ENCODE measurements at places on chromosomes 6 and 20.

DNA sequence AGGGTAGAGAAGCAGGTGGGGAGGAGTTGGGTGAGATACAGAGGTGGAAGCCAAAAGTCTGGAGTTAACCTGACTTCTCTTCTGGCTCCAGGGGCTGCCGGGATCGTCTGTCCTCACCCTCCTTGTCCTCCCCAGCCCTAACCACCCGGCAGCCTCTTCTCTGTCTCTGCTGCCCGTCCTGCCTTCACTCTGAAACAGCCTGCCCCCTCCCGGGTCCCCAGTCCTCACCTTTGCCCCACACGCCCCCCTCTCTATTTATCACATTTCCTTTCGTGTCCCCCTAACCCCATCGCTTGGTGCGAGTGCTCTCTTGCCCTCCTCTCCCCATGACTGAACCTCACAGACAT, 5.7 kb downstream of the RING1 start:
- no peak for DNase-seq

GRCh38 chr6:11473008-11473740, 64.4 kb upstream of the TMEM170B start:
- DNase-seq, result peak; percentile 51

DNA sequence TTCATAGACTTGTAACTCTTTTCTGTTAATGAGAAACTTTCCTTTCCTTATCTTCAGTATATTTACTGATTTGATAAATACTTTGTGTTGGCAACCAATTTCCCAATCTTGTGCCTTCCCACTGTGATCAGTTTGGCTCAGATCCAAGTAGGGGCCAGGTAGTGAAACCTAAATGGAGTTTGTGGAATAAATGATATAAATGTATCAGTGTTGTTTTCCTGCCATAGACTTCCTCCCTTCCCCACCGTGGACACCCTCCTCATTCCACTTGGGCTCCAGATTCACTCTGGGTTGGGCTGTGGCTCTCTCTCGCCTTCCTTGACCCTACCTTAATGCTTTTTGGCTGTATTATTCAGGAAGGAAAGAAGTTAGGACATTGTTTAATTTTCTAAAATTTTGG, 1.3 kb downstream of the ZKSCAN3 start:
- DNase-seq, result no peak

DNA sequence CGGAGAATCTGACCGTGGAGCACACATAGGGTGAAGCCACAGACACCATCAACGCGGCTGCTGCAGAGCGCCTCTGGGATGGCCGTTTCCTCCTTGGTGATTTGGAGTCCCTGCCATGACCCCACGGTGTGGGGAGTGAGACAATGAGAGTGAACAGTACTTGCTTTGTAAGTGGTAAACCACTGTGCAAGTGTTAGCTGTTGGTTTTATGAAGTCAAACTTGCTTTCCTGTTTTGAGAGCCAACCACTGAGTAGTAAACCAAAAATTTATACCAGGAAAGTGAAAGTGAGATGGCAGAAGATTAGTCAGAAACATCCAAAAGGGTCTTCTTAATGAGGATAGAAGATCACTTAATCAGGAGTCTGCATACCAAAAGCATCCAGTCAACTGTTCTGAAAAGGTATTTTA, 160.7 kb downstream of the FOXC1 start:
- peak; percentile 59 for DNase-seq

GRCh38 chr20:32429343-32429742, 71.2 kb downstream of the ASXL1 start:
- DNase-seq, result no peak

GRCh38 chr6:12750416-12750815, 33.8 kb downstream of the PHACTR1 start:
- DNase-seq, result no peak

DNA sequence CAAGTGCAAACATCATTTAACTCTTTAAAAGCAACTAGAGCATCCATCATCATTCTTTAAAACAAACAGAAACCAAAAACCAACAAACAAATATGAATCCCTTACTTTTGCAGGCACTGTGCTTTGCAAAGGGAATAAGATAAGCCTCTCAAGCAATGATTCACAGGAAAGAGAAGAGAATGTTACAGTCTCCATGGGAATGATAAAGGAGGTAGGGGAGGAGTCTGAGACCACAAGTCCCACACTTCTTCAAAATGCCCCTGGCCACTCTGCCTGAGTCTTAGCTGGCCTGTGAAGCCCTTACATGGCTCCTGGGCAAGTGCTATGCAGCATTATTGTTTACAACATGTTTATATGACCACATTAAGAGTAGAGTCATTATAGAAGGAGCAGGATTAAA, 257.7 kb upstream of the MARCKS start:
- DNase-seq, result peak; percentile 59

- peak; percentile 68 for DNase-seq
Observed at GRCh38 chr6:148203970-148204369, 138.7 kb upstream of the SASH1 start.

GRCh38 chr20:57223648-57224489, 42.6 kb downstream of the BMP7 start:
- DNase-seq, result peak; percentile 57

DNA sequence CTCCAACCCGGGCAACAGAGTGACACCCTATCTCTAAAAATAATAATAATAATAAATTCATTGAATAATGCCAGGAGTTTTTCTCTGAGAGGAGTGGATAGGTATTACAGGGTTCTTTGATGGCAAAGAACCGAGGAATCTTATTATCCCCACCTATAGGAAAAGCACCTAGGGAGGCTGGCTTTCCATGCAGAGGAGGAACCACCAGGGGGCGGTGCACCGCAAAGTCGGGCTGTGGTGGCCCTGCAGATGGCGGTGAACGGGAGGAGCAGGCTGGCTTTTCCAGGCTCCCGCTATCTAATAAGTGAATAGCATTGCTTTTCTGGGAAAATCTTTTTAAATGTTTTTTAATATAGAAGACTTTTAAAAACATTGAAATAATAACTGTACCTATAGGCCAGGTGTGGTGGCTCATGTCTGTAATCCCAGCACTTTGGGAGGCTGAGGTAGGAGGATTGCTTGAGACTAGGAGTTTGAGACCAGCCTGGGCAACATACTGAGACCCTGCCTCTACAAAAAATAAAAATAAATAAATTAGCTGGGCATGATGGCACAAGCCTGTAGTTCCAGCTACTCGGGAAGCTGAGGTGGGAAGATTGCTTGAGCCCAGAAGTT, 864.2 kb downstream of the KIF16B start:
- DNase-seq, result no peak

- DNase-seq, result no peak
Observed at GRCh38 chr6:155075930-155076695, 81.0 kb downstream of the TIAM2 start.

DNA sequence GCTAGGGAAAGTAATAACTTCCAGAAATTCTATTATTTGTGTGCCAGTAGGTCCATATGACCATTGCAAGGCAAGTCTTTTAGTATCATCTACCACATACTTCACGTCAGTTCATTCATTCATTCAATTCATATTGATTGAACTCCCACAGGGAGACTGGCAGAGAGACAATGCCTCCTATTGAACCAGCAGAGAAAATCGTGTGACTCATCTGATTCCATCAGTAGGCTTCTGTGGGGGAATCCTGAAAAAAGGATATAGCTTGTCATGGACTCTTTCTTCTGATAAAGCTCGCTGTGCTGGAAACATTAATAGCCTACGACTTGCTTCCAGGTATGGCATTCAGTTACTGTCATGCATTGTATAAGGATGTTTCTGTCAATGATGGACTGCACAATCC, 45.3 kb upstream of the CNR1 start:
- DNase-seq, result no peak

DNA sequence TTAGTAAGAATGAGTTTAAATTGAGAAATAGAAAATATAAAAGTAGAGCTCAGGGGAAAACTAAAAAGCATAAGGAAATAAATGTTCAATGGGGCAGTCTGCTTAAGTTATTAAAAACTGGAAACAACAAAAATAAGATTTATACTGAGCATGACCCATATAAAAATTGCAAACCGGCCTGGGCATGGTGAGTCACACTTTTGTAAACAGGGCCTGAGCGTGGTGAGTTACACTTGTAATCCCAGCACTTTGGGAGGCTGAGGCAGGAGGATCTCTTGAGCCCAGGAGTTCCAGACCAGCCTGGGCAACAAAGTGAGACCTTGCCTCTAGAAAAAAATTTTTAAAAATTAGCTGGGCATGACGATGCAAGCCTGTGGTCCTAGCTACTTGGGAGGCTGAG, 74.6 kb downstream of the TMEM244 start:
- peak; percentile 30 for DNase-seq

DNA sequence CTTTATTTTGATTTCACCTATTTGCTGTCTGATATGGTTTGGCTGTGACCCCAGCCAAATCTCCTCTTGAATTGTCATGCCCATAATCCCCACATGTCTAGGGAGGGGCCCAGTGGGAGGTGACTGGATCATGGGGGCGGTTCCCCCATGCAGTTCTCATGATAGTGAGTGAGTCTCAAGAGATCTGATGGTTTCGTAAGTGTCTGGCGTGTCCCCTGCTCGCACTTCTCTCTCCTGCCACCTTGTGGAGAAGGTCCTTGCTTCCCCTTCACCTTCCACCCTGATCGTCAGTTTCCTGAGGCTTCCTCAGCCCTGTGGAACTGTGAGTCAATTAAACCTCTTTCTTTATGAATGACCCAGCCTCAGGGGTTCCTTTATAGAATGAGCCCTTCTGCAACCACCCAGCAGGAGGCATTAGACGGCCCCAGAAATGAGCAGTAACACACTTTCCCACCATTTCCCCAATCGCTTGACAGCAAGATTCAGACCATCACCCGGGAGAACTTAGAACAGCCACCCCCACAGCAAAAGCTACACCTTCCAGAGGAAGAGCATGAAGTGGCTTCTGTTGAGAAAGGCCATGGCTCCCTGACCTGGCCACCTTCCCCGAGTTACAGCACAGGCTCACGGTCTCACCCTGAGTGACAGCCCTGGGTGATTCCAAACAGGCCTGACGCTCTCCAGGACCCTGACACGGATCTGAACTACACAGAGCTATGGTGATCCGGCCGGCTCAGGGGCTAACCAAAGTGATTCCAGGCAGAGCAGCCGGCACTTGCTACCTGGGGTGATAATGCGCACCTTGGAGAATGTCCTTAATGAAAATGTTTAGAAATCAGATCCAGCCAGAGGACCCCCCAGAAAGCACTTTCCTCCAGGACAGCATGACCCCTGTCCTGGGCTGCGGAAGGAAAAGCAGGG, 131.2 kb upstream of the CDH4 start:
- DNase-seq, result peak; percentile 62

DNA sequence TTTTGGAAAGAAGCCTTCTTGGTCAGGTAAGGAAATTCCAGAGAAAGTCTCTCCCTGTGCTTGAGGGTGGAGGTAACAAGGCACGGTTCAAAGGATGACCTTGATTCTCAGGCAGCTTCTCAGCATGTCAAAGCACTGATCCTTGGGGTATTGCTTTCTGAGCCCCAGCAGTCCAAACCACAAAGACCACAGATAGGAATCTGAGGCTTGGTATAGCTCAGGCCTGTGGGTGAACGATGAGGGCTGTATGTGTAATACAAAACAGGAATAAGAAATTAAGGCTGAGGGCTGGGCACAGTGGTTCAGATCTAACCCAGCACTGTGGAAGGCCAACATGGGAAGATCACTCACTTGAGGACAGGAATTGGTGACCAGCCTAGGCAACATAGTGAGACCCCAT, 70.2 kb upstream of the SLC22A1 start:
- DNase-seq, result no peak

DNA sequence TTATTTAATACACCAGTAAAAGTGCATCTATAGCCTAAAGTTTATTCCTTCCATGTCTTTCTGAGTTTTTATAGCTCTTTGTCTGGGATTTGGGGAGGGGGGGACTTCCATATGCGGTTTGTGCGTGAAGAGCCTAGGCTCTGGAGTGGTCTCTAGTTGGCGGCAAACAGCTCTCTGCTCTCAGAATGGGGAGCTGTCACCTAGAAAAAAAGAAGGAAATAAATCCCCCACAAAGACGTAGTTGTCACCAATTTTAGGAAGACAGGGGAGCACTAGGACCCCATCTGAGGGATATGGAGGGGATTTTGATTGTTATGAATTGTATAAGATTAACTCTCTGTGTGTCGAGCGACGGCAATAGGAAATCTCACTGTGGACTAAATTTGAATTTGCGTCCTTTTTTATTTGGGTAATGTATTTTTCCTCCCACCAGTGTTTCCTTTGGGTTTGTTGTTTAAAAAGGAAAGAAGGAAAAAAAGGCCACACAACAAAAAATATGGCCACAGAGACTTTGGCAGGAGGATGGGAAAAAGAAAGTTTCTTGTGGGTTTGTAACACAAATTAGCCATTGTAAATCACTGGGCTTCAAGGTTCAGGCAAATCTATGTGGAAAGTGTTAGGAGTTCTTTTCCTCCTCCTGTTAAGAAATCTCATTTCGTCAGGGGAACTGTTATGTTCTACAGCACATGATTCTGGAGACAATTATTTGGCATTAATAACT, 7.4 kb downstream of the POU3F2 start:
- DNase-seq, result no peak

GRCh38 chr20:62132421-62132820, 10.1 kb downstream of the LSM14B start:
- no peak for DNase-seq

GRCh38 chr6:36626636-36627035, 32.5 kb downstream of the SRSF3 start:
- DNase-seq, result no peak

DNA sequence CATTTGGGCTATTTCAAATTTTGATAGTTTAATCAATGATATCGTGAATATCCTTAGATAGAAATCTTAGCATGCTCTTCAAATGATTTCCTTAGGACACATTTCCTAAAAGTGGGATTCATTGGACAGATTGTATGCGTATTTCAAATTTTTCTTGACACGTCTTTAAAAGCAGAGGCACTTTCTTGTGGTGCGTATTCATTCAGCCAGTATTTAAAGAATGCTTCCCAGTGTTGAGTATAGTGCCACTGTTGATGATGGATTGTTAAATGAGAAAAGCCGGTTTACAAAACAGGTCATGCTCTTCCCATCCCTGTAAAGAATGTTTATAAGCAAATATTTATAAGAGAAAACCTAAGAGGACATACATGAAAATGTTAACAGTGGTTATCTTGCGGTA, 15.1 kb upstream of the NOL7 start:
- no peak for DNase-seq

GRCh38 chr6:109308018-109308492, 74.2 kb downstream of the CD164 start:
- peak; percentile 32 for DNase-seq
